ENCODE measurements at places on chromosomes 2 and 18. TPM values are rescaled to one million over a fixed set of nuclear protein-coding genes. Genes with fewer than 3 reads are reported as not detected.

BMP10 gene
- not detected for total RNA-seq

IL1A gene
- total RNA-seq: 0.70 TPM

FHL2 gene
- 16.1 TPM for total RNA-seq

TNFRSF11A gene
- total RNA-seq: 3.1 TPM

MARCO gene
- 16.8 TPM for total RNA-seq

TMEM247 gene
- total RNA-seq: not detected

POTEJ gene
- total RNA-seq: not detected

DLGAP1 gene
- total RNA-seq: 6.0 TPM

VWA3B gene
- not detected for total RNA-seq

SERPINB4 gene
- total RNA-seq: not detected

CD8B2 gene
- total RNA-seq: 0.17 TPM

RRM2 gene
- 6.3 TPM for total RNA-seq

YWHAQ gene
- total RNA-seq: 162 TPM

KLHL41 gene
- 0.43 TPM for total RNA-seq

FSIP2 gene
- total RNA-seq: 0.89 TPM

PCARE gene
- not detected for total RNA-seq

PAIP2B gene
- 3.6 TPM for total RNA-seq

GALNT5 gene
- 0.13 TPM for total RNA-seq

ASB18 gene
- total RNA-seq: not detected

ZAP70 gene
- 87.7 TPM for total RNA-seq

GRHL1 gene
- total RNA-seq: 1.6 TPM

Data from spleen (tissue), 13 donors.